ENCODE measurements at places on chromosomes 16 and 17.

GRCh38 chr17:67491681-67492024, 114.6 kb downstream of the PITPNC1 start:
- no peak for DNase-seq

- no peak for DNase-seq
Observed at GRCh38 chr17:72640415-72641165, 451.9 kb downstream of the SLC39A11 start.

- no peak for DNase-seq
Observed at GRCh38 chr16:14106457-14106856, 35.3 kb downstream of the MRTFB start.

DNA sequence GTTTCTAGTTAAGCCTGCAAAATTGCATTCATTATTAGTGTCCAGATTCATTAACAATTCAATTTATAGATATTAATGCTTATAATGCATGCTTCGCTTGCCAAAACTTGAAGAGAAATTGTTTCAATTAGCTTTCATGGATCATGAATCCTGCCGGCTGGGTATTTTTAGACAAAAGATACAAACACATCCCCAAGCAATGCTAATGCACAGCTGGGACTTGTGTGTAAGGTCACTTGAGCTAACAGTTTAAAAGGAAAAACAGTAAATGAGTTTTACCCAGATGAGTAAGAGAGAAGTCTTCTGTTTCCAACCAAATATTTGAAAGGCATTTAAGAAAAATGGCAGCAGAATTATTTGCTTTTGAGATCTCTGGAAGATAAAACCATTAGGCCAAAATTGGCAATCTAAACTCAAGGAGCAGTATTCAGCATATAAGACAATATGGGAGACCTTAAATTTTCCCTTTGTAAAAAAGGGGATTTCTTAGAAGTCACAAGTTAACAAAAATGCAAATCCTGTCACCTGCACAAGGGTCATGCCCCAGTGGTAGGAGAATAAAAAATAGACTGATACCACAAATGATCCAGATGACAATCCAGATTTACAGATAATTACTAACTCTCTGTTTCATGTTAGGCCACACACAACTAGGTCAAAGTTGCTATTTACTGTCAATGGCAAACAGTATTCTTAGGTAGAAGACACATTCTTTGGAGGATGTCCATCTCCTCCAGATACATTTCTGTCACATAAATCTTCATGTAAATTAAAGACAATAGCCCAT, 418.4 kb upstream of the PMFBP1 start:
- DNase-seq, result no peak

GRCh38 chr16:30018731-30019158, 4.3 kb upstream of the C16orf92 start:
- no peak for DNase-seq

DNA sequence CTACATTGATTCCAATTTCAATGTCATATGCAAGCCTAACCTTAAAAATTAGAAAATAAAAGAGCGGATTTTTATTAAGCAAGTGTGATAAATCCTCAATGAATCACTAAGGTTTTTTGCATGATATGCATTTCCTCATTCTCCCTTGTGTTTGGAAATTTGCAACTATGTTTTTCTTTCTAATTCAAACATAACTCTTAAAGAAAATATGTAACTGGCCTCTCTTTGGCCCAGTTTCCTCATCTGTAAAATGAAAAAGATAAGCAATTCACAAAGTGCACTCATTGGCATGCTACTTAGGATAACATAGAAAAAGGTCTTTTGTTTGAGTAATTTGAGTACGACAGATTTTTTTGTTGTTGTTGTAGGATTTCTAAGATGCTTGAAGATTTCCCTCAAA, 295.5 kb downstream of the CDH11 start:
- DNase-seq, result no peak

Measured in GOT3 (cell line).